ENCODE measurements at places on chromosomes 2 and 18.

DNA sequence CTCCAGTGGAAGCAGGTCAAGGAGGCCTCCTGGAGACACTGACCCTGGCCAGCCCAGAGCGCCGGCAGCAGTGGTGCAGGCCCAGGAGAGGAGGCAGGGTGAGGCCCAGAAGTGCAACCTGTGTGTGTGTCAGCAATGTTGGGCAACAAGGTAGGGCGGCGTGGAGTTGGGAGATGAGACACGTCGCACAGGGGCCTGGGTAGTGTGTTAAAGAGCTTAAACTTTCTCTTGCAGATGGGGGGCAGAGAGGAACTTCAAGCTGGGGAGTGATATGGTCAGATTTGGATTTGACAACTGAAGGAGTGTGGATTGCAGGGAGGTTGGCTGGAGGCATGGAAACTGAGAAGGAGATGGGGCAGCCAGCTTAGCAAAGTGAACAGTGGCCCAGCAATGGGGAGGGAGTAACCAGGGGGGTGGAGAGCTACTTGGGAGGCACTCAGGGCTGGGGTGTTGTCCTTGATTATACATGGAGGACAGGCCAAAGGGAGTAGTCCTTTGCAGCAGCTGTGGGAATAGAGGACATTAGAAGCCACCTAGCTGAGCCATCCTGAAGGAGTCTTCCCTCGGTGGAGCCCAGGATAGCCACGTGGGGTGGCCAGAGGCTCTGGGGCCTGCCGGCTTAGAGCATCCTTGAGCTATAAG, 278.6 kb upstream of the HS6ST1 start:
- DNase-seq, result no peak

- DNase-seq, result no peak
Observed at GRCh38 chr2:188786368-188786841, 187.8 kb upstream of the COL3A1 start.

DNA sequence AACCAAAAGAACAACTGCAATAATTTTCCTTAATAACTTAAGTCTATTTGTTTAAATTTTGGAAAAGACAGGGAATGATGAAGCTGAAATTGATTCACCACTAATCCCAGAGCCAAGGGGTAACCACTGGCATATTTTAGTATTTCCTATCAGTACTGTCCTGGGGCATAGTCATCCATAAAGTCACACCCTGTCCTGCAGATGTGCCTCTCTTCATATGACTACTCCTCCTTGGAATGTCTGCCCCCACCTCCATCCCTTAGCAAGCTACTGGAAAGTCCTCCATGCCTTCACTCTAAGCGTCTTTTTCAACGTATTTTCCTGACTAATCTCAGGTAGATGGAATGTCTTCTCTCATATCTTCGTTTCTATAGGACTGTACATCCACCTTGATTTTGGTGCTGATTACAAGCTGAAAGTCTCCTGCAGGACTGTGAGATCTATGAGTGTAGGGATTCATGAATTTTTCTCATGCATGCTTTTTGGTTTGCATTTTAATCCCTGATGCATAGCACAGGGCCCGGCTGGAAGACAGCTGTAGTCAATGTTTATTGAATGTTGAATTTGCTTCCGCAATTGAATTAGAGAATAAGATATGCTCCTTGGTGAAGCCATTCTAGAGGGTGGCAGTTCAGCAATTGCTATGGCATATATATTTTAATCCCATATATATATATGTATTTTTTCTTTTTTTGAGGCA, 85.6 kb downstream of the MOGAT1 start:
- no peak for DNase-seq

DNA sequence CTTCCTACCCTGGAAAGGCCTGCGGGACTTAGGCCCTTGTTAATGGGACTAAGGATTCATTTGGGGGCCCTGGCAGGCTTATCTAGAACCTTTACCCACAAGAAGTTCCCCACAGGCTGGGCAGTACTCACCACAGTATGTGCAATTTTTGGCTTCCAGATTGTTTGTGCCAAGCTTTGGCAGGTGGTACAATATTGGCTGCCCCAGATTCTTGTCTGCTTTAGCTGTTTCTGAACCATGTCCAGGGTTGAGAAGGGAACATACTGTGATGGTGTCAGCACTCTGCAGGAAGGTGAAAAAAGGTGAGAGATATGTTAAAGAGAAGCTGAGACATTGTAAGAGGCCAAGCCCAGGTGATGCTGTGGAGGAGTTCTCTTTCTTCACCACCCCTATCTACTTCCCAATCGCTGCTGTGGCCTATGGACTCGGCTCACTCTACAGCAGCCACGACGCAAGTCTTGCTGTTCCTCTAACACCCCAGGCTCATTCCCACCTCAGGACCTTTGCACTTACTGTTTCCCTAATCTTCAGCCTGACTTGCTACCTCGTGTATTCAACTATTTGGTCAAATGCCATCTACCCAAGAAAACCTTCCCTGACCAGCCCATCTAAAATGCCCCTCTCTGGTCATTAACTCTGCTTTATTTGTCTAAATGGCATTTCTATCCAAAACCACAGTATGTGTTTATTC, 9.2 kb downstream of the SLC4A5 start:
- DNase-seq, result no peak

GRCh38 chr2:216351172-216351925, 20.9 kb downstream of the MARCHF4 start:
- DNase-seq, result no peak

DNA sequence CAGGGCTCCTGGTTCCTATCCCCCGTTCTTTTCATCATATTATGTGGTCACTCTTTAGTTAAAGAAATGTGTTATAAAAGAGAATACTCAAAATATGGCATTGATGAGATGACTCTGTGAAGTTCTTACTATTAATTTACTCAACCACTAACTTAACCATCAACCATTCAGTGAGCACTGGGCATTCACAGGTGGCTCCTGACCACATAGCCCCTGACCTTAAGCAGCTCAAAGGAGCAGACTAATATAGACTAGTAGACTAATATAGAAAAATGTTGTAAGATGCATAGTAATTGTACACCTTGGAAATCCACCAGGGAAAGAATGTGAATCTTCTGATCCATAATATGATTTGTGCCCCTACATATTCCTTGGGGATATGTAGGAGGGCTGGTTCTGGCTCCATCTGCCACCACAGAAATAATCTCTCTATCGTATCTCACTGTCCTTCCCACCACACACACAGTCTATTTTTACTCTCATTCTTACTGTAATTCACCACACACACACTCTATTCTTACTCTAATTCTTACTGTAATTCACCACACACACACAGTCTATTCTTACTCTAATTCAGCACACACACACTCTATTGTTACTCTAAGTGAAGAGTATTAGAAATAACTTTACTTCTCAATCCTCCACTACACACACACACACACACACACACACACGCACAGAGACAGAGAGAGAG, 188.9 kb upstream of the ITGA4 start:
- no peak for DNase-seq

DNA sequence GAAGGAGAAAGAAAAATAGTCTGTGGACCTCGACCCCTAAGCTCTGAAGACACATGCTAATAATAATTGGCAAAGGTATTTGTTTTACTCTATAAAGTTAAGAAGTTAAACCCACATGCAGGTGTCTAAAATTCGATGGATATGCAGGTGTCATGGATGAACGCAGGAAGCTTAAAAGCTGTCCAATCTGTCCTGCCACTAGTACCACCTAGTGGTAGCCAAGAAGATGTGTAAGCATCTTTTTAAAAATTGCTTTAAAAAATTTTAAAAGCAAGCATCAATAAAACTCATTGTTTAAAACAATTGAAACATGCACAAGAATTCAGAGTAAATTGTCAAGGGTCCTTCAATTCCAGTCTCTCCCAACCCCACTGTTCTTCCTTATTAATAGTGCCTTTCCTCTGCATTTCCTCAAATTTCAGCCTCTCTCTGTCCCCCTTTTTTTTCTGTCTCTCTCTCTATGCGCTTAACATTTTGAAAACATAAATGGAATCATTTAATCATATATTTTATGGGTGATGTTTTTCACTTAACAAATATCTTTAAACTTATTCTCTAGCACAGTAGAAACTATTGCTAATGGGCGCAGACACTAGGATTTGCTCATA, 30.6 kb upstream of the PPP3R1 start:
- DNase-seq, result no peak

GRCh38 chr18:3451183-3451988, 1.4 kb downstream of the TGIF1 start:
- DNase-seq, result peak; percentile 29

- no peak for DNase-seq
Observed at GRCh38 chr2:109222422-109222821, 93.4 kb downstream of the SH3RF3 start.

DNA sequence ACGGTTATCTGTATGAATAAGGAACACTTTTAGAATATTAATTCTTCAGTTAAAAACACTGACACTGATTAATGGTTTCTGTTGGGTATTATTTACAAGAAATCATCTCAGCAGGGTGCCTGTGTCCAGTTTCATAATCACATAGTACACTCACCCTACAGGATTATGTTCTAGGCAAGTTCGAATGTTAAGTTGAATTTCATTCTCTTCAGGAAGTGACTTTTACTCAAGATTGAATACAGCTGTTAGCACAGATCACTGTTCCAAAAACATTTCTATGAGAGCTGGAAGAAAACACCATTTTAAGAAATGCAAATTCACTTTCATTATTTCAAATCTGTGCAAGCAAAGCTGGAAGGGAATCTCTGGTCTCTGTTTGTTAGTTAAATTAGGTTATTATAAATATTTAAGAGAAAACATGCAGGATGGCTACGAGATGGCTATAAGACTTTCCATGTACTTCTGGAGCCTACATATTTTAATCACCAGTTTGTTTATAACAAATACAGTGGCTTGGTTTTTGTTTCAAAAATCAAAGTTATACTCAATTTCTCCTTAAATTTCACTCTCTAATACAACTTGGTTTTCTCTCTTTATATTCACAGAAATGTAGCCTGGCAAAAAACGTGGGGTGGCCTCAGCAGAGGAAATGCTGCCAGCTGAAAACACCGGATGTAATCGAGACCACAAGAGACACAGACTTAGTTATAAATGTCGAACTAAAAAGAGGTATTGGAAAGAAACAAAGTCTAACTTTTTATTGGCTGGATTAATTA, 65.8 kb downstream of the RBMS1 start:
- DNase-seq, result no peak

- no peak for DNase-seq
Observed at GRCh38 chr18:48550101-48550729, 11.4 kb downstream of the CTIF start.

- no peak for DNase-seq
Observed at GRCh38 chr2:14445670-14446069, 186.8 kb upstream of the LRATD1 start.

Measured in GOT3 (cell line).